NCI-H774 (cell line): ENCODE measurements at places on chromosomes 4 and X.

GRCh38 chr4:6198278-6198677 lies 2.1 kb downstream of the JAKMIP1 start:
- DNase-seq: no peak

- DNase-seq: no peak
Observed at GRCh38 chr4:112288455-112288854, 2.8 kb upstream of the TIFA start.

DNA sequence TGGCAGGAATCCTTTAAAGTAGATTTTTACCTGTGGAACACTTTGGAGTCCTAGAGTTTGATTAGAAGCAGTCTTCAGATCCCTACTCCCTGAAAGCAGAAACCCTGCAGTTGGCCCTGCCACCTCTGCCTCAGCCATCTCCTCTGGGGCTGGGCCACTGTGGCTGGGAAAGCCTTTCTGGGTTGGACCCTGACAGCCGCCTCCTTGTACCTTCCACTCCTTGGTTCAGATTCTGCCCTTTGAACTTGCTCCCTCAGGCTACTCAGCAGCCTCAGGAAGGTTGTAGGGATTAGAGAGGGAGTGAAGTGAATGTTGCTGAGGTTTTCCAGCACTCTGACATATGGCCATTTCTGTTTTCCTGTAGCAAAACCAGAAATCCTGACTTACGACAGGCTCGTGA lies 65.5 kb downstream of the KIT start:
- DNase-seq: no peak

DNA sequence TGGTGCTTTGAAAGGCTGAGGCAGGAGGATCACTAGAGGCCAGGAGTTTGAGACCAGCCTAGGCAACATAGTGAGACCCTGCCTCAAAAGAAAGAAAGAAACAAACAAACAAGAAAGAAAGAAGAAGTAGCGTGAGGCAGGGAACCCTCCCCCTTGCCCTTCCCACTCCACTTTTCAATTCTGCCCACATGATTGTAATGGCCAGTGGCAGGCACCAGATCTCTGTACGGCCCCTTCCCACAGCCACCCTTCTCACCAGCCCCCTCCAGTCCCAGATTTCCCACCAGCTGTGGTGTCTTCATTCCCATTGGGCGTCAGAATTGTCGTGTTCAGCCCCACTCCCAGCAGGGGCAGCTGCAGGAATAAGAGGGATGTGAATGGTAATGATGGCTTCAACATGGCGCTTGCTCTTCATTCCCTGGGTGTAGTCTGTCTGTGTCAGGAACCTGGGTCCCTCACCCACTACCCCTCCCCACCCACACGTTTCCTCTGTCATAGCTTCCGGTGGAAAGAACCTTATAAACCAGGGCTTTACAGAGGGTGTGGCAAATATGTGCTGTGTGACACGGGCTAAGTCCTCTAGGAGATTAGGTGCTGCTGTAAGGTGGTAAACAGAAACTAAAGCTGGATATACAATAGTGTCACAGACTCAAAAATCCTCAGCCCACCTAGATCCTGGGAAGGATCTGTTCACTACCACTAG lies at the start of gene IL2RG:
IL2RG (minus strand) TSS at position 437 of the 703 bp plus-strand sequence; CDS start at position 399, 38 bp downstream.
- DNase-seq: no peak

DNA sequence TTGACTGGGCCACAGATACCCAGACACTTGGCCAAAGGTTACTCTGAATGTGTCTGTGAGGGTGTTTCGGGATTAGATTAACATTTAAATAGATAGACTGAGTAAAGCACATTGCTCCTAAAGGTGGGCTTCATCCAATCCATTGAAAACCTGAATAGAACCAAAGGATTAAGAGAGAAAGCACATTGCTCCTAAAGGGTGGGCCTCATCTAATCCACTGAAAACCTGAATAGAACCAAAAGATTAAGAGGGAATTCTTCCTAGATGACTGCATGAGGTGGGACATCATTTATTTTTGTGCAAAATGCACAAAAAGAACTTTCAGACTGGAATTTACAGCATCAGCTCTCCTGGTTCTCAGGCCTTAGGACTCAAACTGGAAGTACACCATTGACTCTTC lies 351.2 kb upstream of the PCDH10 start:
- no peak for DNase-seq

- DNase-seq: no peak
Observed at GRCh38 chr4:144723471-144723870, 77.5 kb downstream of the HHIP start.

DNA sequence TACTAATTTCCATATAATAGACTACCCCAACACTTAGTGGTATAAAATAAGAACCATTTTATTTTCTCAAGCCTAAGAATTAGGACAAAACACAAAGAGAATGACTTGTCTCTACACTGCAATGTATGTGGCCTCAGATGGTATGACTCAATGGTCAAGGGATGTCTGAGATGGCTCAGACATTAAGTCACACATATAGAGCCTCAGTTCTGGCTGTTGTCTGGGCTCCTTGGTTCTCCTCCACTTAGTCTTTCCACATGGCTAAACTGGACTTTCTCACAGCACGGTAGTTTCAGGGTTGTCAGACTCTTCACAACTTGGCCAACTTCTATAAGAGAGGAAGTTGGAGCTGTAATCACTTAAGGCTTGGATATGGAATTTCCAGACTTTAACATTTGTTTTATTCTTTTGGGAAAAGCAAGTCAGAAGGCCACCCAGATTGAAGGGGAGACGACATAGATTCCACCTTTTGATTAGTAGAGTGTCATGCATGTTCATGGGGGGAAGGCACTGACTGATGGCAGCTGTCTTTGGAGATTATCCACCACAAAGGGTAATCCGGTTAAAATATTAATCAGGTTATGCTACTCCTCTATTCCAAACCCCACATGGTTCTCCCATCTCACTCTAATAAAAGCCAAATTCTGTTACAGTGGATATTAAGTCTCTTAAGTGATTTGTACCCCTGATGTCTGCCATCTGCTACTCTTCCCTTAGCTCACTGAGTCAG lies 9.4 kb downstream of the IL15 start:
- DNase-seq: no peak

DNA sequence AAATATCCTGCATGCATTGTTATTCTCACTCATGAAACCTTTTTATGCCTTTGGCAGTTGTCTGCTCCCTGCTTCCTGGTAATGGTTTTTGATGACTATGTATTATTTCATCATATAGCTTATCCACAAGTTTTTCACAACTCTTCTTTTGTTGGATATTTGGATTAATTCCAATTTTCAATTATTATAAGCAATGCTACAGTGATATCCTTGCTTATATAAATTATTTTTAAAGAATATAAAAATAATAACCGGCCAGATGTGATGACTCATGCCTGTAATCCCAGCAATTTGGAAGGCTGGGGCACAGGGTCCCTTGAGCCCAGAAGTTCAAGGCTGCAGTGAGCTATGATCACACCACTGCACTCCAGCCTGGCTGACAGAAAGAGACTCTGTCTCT lies 47.0 kb downstream of the ASIC5 start:
- DNase-seq: no peak

DNA sequence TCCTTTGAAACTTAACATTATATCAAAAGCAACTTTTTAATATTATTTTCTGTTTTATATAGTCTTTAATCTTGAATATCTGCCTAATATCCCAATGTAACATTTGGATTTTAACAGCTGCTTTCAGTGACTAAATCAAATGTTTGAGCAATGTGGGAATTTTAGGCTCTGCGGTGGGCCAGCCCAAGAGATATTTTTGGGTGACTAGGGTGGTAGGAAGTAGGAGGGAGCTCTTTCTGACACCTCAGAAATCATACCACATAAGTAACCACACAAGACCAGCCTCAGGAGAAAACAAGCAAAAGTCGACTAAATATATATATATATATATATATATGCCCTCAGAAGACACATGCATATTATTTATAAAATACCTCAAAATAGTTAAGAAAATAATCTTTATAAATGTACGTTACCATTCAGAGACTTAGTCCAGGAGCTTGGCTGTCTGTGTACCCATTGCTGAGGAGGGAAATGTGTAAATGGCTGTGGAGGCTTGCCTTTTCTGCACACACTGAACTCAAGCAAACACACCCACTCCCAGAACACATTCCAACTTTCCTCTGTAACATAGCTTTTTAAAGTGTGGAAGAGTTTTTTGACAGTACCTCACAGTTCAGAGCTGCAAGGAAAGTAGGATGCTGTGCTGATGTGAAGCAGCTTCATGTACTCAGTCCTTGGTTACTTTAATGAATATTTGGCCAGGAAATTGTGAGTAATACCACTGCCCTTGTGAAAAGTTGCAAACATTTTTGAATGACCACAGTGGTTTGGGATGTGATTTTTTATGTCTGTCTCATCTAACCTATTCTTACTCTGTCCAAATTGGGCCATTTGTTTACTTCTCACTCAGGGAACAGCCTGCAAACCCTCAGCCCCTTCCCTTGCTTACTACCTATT lies at the start of gene RTL3:
RTL3 (minus strand) TSS at position 484 of the 900 bp plus-strand sequence. CDS start 908 bp downstream, outside the sequence.
- no peak for DNase-seq

- no peak for DNase-seq
Observed at GRCh38 chr4:146450524-146450923, 71.2 kb downstream of the SLC10A7 start.

DNA sequence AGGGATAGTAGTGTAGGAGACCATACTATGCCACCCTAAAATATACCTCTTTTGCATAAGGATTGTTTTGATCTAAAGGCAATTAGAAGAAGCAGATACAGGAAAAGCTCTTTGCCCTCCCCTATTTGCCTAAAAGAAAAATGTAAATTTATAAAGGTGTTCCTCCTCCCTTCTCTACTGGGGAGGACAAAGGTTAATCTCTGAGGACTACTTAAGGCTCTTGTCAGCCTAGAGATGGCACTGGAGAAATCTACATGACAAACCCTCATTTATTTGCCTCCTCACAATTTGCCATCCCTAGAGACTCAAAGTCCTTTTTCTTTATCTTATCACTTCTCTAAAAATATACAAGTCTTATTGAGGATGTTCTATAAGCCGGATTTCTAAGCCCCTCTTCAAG lies 1021.8 kb downstream of the STPG2 start:
- DNase-seq: no peak

DNA sequence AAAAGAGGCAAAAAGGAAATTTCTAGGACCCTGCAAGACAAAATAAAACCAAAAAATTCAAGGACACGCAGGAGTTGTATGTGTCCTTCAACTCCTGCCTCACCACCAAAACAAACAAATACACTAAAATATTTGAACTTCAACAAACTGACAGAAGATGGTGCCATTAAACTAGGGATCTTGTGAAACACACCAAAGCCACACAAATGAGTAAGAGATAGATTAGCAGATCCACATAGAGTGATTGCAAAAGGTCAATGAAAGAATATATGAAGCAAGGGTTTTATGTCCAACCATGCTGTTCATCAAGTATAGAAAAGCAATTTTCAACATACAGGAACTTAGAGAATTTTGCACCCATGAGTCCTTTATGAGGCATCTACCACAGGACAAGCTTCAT lies 40.1 kb upstream of the SCML1 start:
- DNase-seq: no peak

DNA sequence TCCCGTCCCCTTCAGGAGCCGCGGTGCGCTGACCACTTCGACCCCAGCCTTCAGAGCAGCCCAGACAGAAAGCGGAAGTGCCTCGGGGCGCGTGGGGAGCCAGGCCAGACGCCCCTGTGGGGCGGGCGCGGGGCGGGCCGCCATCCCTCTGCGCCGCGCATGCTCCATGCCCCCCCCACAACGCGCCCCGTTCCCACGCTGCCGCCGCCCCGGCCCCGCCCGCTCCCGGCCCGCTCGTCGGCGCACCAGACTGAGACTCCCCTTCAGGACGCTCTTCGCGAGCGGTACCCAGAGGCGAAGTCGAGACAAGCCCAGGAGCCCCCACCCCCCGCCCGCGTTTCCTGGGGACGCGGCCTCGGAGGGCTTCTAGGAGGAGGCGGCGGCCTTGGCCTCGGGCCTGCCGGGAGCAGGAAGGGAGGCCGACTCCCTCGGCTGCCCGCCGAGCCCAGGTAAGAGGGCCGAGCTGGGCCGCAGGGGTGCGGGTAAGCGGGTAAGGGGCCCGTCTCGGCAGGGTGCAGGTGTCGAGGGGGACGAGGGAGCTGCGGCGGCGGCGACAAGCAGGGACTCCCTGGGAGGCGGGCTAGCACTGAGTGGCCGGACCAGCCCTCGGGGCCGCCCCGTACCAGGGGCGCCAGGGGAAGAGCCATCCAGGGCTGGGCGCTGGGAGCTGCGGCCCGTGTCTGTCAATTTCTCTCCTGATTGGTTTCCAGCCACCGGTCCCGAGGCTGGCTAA lies at the start of gene ZFP92:
ZFP92 (plus strand) TSS at position 218 of the 733 bp plus-strand sequence. CDS start 6,851 bp downstream, outside the sequence.
- no peak for DNase-seq

DNA sequence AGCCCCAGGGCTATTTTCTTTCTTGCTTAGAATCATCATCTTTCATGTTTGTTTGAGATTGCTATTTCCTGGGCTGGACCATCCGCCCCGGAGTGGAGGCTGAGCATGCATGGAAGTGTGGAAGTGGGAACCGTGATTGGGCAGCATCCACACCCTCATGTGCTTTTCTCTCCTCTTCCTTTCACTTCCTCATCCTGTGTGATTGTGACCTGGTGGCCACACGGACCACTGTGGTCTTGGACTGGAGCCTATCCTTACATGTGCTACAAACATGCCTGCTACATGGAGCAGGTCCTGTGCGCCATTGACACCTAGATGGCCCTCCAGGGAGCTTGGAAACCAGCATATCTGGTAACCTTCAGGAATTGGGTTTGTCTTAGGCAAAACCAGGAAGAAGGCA lies 175.9 kb upstream of the LCORL start:
- no peak for DNase-seq

- DNase-seq: no peak
Observed at GRCh38 chr4:62544428-62544827, 1344.3 kb downstream of the ADGRL3 start.

GRCh38 chr4:173318240-173318639 lies 15.9 kb downstream of the HMGB2 start:
- DNase-seq: no peak

GRCh38 chrX:120429776-120430540 lies 39.1 kb downstream of the LAMP2 start:
- DNase-seq: no peak

GRCh38 chr4:70893790-70894189 lies 8.4 kb upstream of the MOB1B start:
- no peak for DNase-seq
